ENCODE measurements at places on chromosomes 6 and 20. TPM values are rescaled to one million over a fixed set of nuclear protein-coding genes. Genes with fewer than 3 reads are reported as not detected.

Gene FAM50B
- 0.58 TPM for total RNA-seq

Gene TFAP2D
- total RNA-seq: not detected

Gene PTPRK
- total RNA-seq: 24.5 TPM

Gene C4B
- 0.28 TPM for total RNA-seq

Gene EXOC2
- total RNA-seq: 86.5 TPM

Gene CST5
- total RNA-seq: not detected

Gene MBOAT1
- total RNA-seq: 56.6 TPM

Gene COL20A1
- not detected for total RNA-seq
